Stimulated activated CD8-positive, alpha-beta memory T cell treated with anti-CD3 and anti-CD28 coated beads, Interleukin-2, amount 100 ng/mL, for 1 hour (primary cell): ENCODE measurements at places on chromosomes 11 and 22.

- DNase-seq, result no peak
Measured at GRCh38 chr11:99068832-99069231, 48.1 kb downstream of the CNTN5 start.

GRCh38 chr11:57566005-57566904 lies 1.2 kb downstream of the UBE2L6 start:
- no peak for DNase-seq

DNA sequence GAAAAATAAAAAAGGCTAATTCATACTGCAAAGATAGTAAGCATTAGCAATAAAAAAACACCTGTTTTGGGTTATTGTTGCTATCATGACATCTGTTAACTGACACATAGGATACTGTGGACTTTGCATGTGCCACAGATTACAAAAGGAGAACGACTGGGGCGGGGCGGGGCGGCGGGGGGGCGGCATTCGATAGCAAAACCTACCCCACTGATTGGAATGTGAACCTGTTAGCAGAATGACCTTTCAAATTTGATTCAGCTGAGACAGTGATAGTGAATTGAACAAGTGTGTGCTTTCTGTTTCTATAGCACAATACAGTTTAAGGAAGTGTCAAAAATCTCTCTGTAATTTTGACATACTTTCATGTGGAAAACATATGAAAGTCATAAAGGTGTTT lies 14.9 kb downstream of the MMP20 start:
- DNase-seq, result no peak

GRCh38 chr22:23383491-23384361 lies 196.4 kb downstream of the IGLL1 start:
- no peak for DNase-seq

- DNase-seq, result no peak
Measured at GRCh38 chr11:35133656-35134055, 5.3 kb upstream of the CD44 start.

- DNase-seq, result no peak
Measured at GRCh38 chr11:100734743-100735527, 47.8 kb downstream of the ARHGAP42 start.

DNA sequence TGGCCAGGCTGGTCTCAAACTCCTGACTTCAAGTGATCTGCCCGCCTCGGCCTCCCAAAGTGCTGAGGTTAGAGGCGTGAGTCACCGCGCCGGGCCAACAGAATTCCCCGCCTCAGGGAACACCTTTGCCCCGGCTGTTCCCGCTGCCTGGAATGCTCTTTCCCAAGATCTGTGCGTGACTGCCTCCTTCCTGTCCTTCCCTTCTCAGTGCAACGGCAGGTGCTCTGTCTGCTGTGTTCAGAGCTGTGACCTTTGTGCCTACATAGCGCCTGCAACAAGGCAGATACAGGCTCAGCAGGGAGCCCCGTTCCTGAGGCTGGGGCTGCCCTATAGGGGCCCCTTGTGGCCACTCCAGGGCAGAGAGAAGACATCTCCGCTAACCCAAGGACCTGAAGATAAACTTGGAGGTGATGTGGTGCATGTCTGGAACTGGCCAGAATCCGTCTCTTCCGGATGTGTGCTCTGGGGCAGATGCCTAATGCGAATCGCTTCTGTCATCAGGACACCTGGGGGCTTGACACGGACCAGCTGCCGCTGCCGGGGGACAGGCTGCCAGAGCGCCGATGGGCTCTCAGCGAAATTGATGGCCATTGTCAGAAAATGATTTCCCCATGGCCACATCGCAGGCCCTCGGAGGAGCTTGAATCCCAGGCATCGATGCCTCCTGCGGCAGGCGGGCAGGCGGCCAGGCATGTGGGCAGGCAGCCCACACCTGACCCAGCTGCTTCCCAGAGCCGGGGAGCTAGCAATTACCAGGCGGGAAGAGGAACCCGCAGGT lies 43.5 kb upstream of the TCF20 start:
- no peak for DNase-seq

DNA sequence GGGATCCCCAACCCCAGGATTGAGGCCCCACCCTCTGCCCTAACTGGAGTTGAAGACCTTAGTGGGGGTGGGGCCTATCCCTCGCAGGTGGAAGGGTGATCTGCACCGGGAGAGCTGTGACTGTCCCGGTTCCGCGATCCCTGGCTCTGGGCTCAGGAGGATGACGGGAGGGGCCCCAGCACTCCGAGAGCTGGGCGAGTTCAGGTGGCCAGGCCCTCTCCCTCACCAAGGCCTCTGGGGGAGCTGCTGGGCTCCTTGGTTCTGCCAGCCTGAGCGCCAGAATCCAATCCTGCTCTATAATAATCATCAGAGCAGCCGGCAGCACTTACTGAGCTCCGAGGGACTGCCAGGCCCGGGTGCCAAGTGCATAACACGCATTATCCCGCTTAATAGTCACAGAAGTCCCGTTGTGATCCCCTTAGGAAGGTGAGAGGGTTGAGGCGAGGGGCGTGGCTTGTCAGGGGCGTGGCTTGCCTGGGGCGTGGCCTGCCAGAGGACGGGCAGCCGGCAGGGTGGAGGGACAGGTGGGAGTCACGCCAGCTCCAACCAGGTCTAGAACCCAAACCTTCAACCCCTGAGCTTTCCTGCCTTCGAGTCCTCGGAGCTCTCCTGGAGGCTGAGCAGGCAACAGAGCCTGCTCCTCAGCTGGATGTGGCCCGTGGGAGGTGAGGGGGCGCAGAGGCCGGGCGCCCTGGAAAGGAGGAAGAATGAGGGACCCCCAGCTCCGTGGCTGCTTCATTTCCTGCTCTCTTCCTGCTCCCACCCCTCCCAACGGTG lies 7.3 kb upstream of the SYT7 start:
- peak; percentile 37 for DNase-seq

DNA sequence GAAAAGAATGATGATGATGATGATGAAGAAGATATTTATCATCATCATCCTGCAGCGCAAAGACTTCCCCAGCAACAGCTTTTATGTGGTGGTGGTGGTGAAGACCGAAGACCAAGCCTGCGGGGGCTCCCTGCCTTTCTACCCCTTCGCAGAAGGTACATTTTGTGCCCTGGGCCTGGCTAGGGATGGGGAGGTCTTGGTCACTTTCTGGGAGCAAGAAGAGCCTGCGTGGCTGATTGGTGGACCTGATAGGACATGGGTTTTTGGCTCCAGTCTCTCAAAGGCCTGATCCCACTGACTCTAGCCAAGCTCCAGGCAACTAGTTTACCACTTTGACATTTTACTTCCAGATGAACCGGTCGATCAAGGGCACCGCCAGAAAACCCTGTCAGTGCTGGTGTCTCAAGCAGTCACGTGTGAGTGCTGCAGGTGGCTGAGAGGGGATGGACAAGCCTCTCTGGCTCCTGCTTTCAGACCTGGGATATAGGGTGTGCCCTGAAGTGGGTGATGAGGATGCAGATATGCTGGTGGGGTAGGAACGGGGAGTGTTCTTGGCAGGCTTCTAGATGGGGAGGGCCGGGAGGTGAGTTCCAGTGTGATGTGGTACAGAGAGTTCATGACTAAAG lies 5.3 kb downstream of the SIDT2 start:
- DNase-seq, result no peak

GRCh38 chr22:43953988-43954785 lies 1.1 kb upstream of the SAMM50 start:
- no peak for DNase-seq

DNA sequence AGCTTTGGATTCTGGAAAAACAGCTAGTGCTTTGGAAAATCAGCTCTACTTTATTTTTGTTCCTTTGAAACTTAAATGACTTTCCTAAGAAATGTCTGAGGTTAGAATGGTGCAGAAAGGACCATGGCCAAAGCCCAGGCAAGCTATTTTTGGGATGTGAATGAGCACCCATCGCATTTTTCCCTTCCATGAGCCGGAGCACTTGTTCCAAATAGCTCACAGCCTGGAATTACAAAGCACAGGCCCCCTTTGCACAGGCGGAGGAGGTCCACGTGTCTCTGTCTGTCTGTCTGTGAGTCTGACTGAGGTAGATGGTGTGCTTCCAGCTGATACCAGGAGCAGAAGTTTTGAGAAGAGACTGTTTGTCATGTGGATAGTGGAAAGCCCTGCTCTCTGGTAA lies 50.7 kb downstream of the MICAL2 start:
- no peak for DNase-seq

GRCh38 chr11:133945087-133945974 lies 11.4 kb downstream of the IGSF9B start:
- peak; percentile 68 for DNase-seq

DNA sequence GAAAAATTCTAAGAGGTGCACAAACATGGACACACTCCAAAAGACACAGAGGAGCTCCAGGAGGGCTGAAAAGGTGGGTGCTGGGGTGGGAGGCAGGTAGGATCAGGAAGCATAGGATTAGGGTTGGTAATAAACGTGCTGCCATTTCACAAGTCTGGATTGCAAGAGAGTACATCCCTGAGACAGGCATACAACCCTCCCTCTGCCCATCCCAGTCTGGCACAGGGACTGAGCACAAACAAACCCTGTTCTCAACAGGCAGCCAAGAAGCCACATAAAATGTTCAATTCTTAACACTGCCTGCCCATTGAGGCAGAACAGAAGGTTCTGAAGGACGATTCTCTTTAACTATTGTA lies 18.5 kb downstream of the SLC35F2 start:
- no peak for DNase-seq

DNA sequence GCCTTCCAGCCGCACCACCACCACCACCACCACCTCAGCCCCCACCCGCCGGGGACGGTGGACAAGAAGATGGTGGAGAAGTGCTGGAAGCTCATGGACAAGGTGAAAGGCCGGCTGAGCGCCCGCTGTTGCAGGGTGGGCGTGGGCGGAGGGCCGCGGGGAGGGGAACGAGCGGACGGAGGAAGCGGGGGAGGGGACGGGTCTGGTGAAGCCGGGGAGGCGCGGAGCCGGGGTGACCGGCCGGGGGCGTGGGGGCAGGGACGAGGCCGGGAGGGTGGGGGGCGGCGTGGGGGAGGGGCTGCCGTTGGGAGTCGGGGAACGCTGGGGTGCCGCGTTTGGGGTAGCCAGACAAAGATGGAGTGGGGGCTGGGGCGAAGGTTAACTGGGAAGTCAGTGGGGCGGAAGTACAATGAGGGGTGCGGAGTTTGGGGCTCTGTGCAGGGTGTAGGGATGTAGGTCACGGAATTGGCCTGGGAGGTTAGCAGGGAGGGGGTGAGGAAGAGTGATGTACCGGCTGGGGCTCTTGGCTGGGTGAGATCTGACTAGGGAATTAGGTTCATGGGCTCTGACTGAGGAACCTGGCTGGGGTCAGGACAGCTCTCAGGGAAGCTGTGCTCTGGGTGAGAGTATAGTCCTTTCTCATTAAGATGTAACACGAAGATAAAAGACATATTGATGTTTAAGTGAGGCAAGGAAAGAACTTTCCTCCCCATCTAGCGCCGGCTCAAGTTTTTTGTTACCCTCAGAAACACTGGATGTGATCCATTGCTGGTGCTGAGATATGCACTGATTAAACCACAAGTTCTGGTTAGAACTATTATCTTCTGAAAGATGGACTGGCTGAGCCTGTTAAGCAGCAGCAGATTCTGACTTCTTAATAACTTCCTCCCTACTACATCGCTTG lies 624 bp downstream of the CBL start:
- peak; percentile 1 for DNase-seq

- no peak for DNase-seq
Measured at GRCh38 chr22:27844256-27844655, 42.7 kb upstream of the MN1 start.

DNA sequence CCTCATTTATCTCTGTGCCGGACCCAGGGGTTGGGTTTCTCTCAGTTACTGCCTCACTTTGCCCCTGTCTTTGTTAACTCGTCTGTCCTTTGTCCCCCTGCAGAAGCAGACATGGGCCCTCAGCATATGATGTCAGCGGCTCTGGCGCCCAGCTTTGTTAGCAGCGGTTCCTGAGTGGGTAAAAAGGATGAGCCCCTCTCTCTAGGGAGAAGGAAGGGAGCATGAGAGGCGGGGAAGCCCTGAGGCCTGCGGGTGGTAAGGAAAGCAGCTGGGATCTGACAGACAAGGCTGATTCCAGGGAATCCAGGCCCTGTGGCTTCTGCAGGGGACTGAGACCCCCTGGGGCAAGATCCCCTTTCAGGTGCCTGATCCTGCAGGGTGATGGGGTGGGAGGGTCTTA lies 51.7 kb downstream of the MCM5 start:
- no peak for DNase-seq

- DNase-seq, result no peak
Measured at GRCh38 chr11:26599425-26599824, 27.4 kb upstream of the MUC15 start.

DNA sequence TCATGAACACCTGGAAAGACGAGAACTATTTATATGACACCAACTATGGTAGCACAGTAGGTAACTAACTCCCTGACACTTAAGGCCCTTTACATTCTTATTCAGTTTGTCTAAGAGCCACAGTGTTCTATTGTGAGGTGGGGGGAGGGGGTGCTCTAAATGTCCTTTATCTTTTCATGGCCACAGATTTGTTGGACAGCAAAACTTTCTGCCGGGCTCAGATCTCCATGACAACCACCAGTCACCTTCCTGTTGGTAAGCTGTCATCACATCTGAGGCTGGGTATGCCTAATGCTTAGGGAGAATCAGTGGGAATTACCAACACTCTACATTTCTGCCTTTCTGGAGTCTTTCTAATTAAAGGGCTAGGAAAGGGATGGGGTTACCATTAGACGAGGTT lies 30.7 kb downstream of the EHF start:
- DNase-seq, result no peak

- no peak for DNase-seq
Measured at GRCh38 chr22:35330258-35330861, 30.7 kb downstream of the TOM1 start.

DNA sequence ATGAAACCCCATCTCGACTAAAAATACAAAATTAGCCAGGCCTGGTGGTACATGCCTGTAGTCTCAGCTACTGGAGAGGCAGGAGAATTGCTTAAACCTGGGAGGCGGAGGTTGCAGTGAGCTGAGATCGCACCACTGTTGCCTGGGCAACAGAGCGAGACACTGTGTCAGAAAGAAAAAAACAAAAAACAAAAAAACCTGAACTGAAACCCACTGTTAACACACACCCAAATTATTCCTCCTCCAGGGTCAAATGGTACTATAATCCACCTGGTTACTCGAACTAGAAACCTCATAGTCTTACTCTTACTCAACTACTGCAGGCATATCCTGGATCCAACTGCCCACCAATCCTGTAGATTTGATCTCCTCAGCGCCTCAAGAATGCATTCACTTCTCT lies 35.5 kb downstream of the USP28 start:
- no peak for DNase-seq

DNA sequence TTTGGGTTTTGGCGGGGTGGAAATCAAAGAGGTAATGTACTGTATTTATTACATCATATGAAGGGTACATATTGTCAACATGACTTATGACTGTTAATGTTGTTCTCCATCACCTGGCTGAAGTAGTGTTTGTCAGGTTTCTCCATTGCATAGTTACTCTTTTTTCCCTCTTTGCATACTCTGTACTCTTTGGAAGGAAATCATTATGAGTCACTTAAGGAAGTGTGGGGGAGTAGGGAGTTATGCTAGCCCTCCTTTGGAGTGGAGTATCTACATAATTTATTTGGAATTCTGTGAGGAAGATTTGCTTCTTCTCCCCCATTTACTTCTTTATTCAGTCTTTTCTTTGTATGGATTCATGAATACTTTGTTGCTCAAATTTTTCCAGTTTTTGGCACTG lies 3.6 kb upstream of the PGR start:
- no peak for DNase-seq
